Brain microvascular endothelial cell (primary cell): ENCODE measurements at places on chromosomes 6 and 20.
A peak's percentile ranks its signal among the peaks of the same experiment; 100 is the strongest.

DNA sequence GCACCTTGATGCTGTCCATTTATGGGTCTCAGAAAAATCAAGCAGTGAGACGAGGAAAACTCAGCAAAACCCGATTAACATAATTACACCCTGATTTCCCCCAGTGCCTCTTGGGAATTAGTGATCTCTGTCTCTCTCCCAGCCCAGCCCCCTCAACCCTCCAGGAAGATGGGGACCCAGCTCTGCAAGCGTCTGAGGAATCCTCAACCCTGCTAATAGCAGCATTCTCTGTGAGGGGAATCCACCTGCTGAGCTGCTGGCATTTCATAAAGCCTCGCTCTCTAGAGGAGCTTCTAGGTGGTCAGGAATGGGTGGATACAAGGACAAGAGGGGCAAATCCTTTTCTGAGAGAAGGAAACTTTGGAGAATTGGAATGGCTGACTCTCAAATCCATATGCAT is 13.9 kb downstream of the NR2E1 start:
- DNase-seq, result no peak

- peak; percentile 23 for DNase-seq
Observed at GRCh38 chr6:72461144-72461543, 160.7 kb upstream of the KCNQ5 start.

DNA sequence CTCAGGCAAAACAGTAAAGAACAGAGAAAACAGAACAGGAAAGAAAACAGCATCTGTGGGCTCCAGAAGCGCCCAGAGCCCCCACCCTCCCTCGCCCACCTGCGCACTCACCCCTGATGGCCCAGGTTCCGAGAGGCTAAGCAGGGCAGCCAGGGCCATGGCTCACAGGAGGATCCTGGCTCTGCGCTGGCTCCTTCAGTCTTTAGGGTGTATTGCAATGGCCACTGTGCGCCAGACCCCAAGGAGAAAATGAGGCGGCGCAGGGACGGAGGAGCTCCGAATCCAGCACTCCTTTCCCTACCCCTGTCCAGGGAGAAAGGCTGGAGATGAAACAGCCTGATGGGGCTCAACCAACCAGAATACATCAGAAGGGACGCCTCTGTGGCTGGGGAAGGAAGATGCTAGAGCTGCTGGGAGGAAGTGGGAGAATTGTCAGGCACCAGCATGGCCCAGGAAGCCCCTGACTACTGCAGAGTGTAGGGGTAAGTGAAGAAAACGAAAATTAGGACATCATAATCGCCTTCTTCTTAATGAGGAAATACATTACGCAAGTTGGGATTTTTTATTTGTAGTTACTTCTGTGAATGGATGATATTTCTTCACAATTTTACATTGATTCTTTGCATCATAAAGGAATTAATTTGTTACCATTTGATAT is 49.0 kb downstream of the COL11A2 start:
- DNase-seq, result no peak

- no peak for DNase-seq
Observed at GRCh38 chr20:34052414-34052813, 58.7 kb downstream of the RALY start.

- DNase-seq, result no peak
Observed at GRCh38 chr6:55621993-55622392, 43.0 kb upstream of the HMGCLL1 start.

- no peak for DNase-seq
Observed at GRCh38 chr6:167141667-167142432, 15.9 kb downstream of the GPR31 start.

- DNase-seq, result no peak
Observed at GRCh38 chr6:110414669-110415068, 706 bp downstream of the DDO start.

DNA sequence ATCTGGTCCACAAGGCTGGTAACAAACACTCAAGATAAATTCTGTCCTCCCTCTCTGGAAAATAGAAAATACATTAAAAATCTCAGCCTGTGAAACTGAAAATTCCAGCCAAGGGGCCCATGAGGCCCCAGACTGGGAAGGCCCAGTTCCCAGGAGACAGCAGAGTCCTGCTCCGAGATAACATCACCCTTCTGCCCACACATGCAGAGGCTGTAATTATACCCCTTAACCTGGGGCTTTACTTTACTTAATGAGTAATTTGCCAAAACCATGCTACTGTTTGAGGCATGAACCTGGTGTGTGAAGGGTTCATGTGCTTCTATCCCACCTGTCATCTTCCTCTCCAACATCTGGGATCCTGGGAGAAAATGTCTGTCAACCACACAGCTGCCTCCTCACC is 398.9 kb upstream of the SULF2 start:
- DNase-seq, result no peak

DNA sequence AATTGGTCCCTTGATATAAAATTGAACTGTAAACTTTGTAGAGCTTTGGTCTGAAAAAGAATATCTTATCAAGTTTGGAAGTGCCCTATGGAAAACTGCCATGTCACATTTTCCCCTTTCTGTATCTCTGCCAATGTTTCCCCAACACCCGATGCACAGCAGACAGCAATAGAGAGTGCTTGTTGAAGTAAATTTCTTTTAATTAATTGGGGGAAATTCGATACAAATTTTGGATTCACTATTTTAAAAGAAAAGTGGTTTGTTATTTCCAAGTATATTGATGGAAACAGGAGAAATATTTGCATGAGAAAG is 208.1 kb downstream of the OGFRL1 start:
- no peak for DNase-seq

- DNase-seq, result no peak
Observed at GRCh38 chr6:142845143-142845571, 99.8 kb downstream of the HIVEP2 start.

DNA sequence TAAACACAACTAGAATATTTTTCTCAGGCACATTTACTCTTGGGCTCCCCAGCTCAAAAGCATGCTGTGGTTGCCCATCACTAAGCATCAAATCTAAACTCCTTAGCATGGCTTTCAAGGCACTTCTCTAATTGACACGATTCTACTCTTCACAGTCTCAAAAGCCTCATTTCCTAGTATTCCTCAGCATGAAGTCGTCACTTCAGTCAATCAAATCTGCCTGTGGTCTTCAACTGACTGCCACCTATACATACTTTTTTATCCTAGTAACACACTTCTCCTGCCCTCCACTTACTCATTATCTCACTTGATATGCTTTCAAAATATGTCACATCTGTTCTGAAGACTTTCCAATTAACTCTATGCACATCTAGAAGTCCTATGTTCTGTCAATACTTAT is 110.3 kb downstream of the TBC1D32 start:
- DNase-seq, result no peak

DNA sequence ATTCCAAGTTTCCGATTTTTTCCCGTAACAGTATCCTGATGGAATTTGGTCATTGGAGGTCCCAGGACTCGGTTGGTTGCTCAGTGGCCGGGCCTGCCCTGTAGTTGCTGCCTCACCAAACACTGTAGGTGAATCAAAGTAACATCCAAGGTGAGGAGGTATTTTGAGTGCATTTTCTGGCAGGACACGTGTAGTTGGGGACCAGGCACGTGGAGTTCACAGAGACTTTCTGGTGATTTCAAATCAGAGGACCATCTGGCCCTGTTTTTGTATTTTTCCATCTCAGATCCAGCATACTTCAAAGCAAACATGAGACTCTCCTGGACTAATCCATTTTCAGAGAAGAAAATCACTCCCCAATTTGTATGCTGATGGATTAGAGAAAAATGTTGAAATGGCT is 9.9 kb upstream of the DTD1 start:
- no peak for DNase-seq

DNA sequence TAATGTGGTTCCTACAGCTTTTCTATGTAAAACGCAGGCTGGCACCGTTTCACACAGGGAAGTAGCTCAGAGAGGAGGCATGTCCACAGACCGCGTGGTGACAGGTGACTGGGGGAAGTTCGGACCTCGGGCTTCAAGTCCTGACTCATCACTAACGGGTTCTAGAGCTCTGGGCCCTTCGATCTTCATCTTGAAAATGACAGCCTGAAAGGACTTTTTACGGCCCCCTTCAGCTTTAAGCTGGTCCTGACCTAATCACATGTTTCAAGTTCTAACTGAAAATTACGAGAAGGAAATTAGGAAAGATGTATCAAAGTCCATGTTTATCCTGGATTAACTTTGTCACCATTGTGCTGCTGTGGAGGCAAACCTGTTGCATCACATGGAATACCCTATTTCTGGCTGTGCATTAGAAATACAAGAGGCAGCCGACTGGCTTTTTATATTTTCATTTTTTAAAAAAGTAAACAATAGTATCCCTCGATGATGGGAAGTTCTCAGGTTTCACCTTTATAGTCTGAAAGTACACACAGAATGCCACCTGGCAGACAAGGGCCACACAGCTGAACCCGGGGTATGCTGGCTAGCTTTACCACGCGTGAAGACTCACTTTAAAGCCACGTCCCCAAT is 2.0 kb downstream of the MAN1A1 start:
- no peak for DNase-seq

DNA sequence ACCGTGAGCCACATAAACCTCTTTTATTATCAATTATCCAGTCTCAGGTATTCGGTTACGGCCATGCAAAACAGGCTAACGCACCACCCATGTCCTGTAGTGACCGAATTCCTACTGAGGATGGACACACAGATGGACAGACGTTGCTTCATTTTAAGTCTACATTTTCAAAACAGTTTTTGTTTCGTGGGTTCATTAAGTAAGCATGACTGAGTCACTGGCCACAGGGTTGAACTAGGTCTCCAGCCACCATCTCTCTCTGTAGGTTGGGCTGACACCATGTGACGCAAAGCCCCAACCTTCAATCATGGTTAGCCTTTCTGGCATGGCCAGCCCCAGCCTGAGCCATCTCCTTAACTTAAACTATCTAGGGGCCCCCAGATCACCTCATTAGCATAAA is 110.0 kb upstream of the SLC22A23 start:
- DNase-seq, result peak; percentile 80

GRCh38 chr6:47426524-47427302 is 50.9 kb upstream of the CD2AP start:
- DNase-seq, result peak; percentile 20

GRCh38 chr6:144349690-144350527 is 64.8 kb downstream of the UTRN start:
- peak; percentile 57 for DNase-seq

DNA sequence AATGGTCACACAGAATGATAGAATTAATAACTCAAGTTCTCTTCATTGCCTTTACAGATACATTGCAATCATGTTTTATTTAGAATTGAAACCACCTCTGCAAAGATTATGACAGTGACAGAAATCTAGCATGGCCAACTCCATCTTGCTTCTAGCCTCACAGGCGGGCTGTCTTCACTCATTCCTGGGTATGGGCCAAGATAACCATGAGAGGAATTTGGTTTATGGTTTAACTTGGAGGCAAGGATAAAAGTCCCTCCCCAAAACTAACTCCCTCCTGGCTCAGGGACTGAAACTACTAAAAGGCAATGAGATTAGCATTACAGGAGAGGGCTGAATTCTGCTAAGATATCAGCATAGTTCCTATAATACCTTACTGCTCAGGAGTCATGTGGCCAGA is 95.2 kb upstream of the CST7 start:
- DNase-seq, result no peak

DNA sequence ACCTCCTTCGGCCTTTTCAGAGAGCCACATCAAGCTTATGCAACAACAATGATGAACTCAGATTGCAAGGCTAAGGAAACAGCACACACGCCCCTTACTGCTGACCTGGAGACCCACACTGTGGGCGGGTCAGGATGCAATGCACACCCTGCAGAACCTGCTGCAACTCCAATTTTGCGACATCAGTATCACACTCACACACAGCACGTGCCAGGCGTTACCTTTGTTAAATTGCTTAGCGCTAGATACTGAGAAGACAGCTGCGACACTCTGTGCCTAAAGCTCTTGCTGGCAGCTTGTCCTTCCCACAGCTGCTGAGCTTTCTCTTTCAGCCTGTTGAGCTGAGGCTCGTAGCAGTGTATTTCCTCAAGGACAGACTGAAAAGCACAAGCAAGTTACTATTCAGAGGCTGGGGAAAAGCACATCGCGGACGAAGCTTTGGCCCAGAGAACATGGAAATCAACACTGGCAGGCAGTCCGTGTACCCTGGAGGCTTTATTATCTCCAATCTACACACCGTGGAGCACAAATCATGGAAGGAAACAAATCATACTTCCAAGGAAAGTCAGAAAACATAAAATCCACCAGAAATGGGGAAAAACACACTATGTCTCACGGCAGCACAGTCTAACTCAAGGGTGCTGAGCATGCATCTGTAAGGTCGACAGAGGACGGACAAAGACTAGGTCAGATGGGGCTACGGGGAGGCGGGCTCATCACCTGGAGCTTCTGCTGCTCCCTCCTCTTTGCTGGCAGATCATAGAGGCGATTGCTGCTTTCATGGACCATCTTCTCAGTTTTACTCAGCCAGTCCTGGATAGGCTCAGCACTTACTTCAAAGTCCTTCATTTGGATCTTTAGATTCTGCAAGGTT is 268.2 kb downstream of the SYNE1 start:
- no peak for DNase-seq

DNA sequence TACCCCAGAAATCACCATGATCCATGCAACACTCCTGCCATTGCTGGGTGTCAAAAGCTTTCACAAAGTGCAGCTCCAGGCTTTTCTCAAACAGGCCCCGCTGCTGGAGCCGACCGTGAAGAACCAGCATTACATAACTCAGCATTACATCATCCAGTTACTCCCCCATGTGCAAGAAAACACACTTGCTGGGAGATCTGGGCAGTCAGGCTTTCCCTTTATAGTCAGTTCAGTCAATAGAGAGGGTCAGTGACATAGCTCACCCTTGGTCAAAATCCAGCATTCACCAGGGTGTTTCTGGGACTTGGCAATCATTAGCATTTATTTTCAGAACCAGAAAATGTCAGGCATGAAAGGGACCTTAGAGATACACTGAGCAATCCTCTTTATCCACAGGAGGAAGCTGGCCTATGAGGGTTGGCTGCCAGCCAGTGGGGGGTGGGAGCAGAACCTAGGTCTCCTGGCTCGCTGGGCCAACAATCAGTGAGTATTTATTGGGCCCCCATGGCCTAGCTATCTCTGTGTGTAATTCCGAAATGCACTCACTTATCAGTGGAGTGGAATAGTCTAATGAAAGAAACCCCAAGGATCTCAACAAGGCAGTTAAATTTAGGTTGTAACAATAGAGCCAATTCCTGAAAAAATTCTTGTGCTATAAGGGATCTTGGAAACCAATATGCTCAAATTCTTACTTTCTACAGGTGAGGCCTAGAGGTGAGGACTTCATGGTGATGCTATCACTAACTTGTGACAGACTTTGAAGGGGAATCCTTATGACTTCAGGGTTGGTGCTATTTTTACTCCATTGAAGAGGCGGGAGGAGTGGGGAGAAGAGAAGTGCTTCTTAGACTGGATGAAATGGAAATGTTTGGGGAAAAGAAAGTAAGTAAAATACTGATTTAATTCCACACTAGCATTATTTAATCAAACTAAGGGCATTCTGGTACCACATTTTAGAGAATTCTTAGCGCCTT is 54.6 kb downstream of the LYRM4 start:
- peak; percentile 75 for DNase-seq

DNA sequence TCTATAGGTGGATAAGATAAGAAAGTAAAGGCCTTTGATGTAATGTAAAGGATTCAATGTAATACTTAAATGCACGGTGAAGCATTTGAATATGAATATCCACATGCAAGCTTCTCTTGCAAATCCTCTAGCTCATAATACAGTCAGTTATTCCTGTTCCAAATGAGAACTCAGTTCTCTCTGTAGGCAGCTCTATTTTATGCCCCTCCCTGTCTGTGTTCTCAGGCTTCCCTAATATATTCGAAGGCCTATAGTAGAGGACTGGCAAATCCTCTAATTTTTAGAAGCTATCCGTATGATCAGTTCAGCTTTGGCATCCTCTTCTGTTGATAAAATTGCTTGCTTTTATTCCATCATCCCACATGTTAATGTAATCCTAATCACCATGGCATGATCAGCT is 200.2 kb downstream of the UBE3D start:
- DNase-seq, result no peak

- DNase-seq, result no peak
Observed at GRCh38 chr6:23705697-23706096, 420.3 kb upstream of the NRSN1 start.
